ENCODE measurements at places on chromosomes 4 and X. TPM values are rescaled to one million over a fixed set of nuclear protein-coding genes. Genes with fewer than 3 reads are reported as not detected.

CSAG3 gene
- total RNA-seq = not detected

SAGE1 gene
- not detected for total RNA-seq

GRCh38 chrX:1231850-1232465 lies 19.5 kb upstream of the CRLF2 start:
- DNase-seq = no peak

DNA sequence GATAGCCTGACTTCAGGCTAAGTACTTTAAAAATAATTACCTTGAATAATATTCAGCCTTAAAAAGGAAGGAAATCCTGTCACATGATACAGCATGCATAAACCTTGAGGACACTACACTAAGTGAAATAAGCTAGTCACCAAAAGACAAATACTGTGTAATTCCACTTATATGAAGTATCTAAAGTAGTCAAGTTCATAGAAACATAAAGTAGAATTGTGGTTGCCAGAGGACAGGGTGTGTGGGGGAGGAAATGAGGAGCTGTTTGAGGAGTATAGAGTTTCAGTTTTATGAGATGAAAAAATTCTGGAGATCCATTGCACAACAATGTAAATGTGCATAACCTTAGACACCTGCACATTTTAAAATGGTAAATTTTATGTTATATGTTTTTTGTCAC lies 5.6 kb upstream of the STPG2 start:
- DNase-seq = no peak

DNA sequence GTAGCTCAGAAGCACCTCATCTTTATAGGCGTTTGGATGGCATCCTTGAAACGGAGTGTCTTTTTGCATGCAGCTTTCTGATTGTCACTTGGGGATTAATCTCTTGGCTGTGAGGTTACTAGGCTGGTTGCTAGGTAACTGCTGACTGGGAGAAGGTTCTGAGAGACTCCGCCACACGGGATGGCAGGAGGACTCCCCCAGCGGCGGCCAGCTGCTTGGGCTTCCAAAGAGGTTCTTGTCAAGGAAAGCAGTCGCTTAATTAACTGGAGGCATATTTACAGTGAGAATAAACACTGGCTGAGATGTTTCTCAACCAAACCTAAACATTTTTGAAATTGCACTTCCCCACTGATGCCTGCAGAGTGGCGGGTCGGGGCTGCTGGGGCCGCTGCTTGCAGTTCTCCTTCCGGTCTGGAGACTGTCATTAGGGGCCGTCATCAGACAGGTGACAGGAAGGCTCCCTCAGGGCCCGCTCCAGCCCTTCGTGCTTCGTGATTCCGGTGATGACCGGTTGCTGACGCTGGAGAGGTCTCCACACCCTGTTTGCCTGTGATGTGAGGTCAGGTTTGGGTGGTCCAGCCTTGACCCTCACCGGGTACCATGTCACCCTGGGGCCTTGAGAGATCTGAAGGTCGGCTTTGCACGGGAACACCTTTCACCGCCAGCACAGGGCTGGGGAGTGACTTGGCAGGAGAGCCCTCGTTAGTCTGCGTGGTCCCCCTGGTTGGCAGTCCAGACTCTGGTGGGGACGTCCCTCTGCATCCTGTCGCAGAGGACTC lies 9.1 kb downstream of the NSG1 start:
- DNase-seq = no peak

LAMP2 gene
- 37.9 TPM for total RNA-seq

RAI2 gene
- total RNA-seq = not detected

TRIM2 gene
- total RNA-seq = 0.13 TPM

SLC9B1 gene
- 0.83 TPM for total RNA-seq

- peak; percentile 73 for DNase-seq
Observed at GRCh38 chrX:65596270-65597034, 61.9 kb upstream of the LAS1L start.

SPANXA1 gene
- not detected for total RNA-seq

AR gene
- not detected for total RNA-seq

- peak; percentile 89 for DNase-seq
Observed at GRCh38 chr4:3047464-3048286, 26.7 kb downstream of the HTT-AS start.

GRCh38 chr4:163111588-163111987 lies 55.1 kb downstream of the NAF1 start:
- no peak for DNase-seq

LIAS gene
- total RNA-seq = 15.3 TPM

ACE2 gene
- total RNA-seq = not detected

DNA sequence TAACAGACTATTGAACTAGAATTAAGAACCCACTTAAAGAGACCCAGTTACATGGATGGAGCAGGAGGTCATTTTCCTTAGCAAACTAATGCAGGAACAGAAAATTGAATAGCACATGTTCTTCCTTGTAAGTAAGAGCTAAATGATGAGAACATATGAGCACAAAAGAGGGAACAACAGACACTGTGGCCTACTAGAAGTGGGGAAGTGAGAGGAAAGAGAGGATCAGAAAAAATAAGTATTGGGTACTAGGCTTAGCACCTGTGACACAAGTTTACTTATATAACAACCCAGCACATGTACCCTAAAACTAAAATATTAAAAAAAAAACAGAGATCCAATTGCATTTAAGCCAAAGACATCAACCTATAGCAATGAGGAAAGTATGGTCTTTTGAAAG lies 26.2 kb downstream of the ARAP2 start:
- no peak for DNase-seq

BBS7 gene
- 16.4 TPM for total RNA-seq

PPA2 gene
- 80.2 TPM for total RNA-seq

DNA sequence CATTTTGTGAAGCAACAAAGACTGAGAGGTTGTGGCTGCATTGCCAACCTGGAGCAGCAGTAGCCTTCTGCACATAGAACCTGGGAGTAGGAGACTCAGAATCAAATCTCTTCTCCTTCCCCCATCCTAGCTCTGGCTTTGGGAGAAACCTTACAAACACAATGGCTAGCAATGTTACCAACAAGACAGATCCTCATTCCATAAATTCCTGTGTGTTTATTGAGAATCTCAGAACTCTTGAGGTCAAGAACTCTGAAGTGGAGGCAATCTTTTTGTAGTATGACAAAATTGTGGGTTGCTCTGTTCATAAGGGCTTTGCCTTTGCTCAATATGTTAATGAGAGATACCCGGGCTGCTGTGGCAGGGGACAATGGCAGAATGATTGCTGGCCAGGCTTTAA lies 406.7 kb upstream of the SPANXN1 start:
- no peak for DNase-seq

GRCh38 chrX:74231625-74232024 lies 72.4 kb upstream of the ZCCHC13 start:
- no peak for DNase-seq

CC2D2A gene
- not detected for total RNA-seq

GRCh38 chrX:25198891-25199290 lies 183.1 kb upstream of the ARX start:
- DNase-seq = no peak

DNA sequence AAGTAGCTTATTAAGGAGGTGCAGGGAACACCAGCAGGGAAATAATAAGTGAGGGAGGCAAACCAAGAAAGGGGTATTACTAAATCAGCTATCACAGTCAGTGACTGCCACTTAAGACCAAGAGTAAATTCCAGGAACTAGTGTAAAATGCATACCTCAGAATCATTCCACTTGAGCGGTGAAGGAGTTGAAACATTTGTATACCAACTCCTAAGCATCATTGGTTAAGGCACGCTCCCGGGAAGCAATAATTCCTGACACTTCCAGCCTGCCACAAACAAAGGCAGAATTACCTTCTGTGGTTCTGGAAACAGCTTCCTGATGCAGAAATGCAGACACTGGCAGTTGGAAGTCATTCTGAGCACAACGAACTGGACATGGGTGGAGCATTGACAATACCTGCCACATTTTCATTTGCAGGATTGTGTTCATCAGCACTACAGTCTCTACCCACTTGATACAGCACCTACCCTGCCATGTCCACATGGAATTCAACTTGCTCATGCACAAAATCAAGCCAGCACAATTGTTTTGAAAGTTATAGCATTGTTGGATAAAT lies 82.1 kb downstream of the PPP1R2C start:
- DNase-seq = no peak

- DNase-seq = no peak
Observed at GRCh38 chr4:114698231-114698630, 99.6 kb downstream of the UGT8 start.

- no peak for DNase-seq
Observed at GRCh38 chr4:41799126-41799525, 50.6 kb upstream of the PHOX2B start.

- DNase-seq = no peak
Observed at GRCh38 chr4:38157592-38157991, 197.4 kb downstream of the PTTG2 start.

- DNase-seq = no peak
Observed at GRCh38 chr4:96775501-96775900, 935.6 kb downstream of the PDHA2 start.

DNA sequence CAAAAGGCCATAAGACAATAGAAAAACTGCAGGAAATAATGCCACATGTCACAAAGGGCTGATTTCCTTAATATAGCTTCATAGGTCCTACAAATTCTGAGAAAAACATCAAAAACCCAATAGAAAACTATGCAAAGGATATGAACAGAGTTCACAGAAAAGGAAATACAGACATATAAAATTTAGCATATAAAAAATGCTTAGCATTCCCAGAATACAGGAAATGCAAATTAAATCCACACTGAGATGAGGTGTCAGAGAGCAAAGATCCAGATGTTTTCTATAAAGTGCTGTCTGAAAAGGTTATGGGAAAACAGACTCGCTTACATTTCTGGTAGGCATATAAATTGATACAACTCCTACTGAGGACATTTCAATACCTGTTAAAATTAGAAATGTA lies 33.8 kb downstream of the TXK start:
- DNase-seq = no peak

PAGE1 gene
- not detected for total RNA-seq

POU4F2 gene
- total RNA-seq = not detected

HS3ST1 gene
- not detected for total RNA-seq

GRCh38 chrX:27746516-27746915 lies 61.3 kb upstream of the MAGEB10 start:
- no peak for DNase-seq

NPY2R gene
- total RNA-seq = not detected

P2RY4 gene
- 0.45 TPM for total RNA-seq

DNA sequence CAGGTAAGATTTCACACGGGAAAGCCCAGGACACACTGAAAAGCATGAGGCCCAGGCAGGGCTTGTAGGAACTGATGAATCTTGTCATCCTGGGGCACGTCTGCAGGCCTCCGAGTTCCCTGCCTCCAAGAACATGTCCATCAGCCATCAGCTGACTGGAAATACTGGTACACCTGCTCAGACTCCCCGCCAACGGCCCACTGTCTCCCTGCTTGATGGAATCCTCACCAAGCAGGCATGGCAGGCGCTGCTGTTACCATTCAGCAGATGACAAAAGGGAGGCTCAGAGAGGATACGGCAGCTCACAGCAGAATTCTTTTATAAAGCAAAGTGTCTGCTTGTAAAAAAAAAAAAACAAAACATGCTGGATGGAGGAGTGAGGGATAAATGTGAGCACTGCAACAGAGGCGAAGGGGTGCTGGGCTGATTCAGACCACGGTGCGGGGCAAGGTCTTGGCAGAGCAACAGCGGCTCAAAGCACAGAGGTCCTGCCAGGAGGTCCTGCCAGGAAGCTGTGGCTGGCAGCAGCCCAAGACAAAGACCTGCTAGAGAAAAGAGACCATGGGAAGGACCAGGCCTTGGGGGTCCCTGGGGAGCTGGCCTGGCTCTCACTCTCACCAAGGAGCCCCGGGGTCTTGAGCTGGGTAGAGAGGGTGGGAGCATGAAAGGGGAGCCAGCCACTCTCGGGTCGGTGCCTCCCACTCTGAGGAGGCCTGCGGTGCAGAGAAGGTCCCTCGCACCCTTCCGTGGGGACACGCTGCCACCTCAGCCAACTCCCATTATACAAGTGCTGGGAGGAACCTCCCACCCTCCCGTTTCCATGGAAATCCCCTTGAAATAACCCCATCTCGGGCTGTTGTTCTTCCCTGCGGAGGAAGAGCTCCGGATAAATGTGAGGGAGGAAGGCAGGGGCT lies 25.6 kb downstream of the PPP2R2C start:
- DNase-seq = no peak

GRCh38 chrX:75546724-75547511 lies 24.1 kb upstream of the ZDHHC15 start:
- no peak for DNase-seq

RLIM gene
- total RNA-seq = 30.8 TPM

DNA sequence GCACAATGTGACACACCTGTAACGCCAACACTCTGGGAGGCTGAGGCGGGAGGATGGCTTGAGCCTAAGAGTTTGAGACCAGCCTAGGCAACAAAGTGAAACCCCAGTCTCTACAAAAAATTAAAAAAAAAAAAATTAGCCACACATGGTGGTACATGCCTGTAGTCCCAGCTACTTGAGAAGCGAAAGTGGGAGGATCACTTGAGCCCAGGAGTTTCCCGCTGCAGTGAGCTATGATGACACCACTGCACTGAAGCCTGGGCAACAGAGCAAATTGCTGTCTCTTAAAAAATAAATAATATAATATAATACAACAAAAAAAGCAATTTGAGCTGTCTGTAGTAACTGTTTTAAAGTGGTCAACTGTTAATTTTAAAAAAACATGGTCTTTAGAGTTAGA lies 13.2 kb downstream of the SPOCK3 start:
- no peak for DNase-seq

RPS6KA6 gene
- not detected for total RNA-seq

VGLL1 gene
- not detected for total RNA-seq

- no peak for DNase-seq
Observed at GRCh38 chr4:54277691-54278090, 48.6 kb downstream of the PDGFRA start.

TRPC5OS gene
- not detected for total RNA-seq

PGK1 gene
- 1,137 TPM for total RNA-seq

G3BP2 gene
- 178 TPM for total RNA-seq

GRCh38 chr4:165964591-165964990 lies 91.6 kb downstream of the TLL1 start:
- DNase-seq = no peak

DNA sequence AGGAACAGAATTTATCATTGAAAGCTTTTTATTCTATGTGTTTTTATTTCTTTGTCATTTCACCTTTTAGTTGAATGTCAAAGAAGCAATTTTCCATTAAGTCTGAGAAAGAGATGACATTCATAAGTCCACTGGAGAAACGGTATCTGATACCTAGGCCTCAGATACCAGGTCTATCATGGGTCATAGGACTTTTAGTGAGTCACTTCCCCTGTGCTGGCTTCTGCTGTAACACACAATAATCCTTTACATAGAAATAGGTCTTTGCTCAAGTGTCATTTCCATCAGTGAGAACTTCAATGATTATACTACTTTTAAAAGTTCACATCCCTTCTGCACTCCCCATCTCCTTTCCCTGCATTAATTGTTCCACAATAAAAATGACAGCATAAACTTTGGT lies 125.5 kb upstream of the ARMCX2 start:
- no peak for DNase-seq

DNA sequence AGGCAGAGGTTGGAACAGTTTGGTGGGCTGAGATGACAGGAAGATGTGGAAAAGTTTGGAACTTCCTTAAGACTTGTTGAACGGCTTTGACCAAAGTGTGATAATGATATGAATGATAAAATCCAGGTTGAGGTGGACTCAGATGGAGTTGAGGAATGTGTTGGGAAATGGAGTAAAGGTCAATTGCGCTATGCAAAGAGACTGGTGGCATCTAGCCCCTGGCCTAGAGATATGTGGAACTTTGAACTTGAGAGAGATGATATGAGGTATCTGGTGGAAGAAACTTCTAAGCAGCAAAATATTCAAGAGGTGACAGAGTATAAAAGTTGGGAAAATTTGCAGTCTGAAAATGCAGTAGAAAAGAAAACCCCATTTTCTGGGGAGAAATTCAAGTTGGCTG lies 21.4 kb upstream of the UGT2B17 start:
- DNase-seq = no peak

PAK3 gene
- not detected for total RNA-seq

- DNase-seq = no peak
Observed at GRCh38 chrX:48472225-48472624, 2.2 kb upstream of the SLC38A5 start.

Data from activated CD8-positive, alpha-beta T cell treated with anti-CD3 and anti-CD28 coated beads, Interleukin-2, amount 10 ng/mL, durations not matched to agents 7 days and 5 days (primary cell).